ENCODE measurements at places on chromosomes 6 and 20. TPM values are rescaled to one million over a fixed set of nuclear protein-coding genes. Genes with fewer than 3 reads are reported as not detected.

Gene NKX2-4
- total RNA-seq = not detected

Gene SLC17A1
- not detected for total RNA-seq

Gene PKIB
- total RNA-seq = 6.0 TPM

Gene EMILIN3
- total RNA-seq = not detected

Gene RIPOR3
- total RNA-seq = not detected

Gene CTAGE9
- not detected for total RNA-seq

Gene BTN1A1
- total RNA-seq = not detected

Gene C20orf202
- total RNA-seq = not detected

Gene ULBP1
- not detected for total RNA-seq

Gene AMD1
- total RNA-seq = 121 TPM

Gene TBC1D7
- 19.5 TPM for total RNA-seq

Gene COL9A3
- not detected for total RNA-seq

Gene PPP1R3G
- 0.07 TPM for total RNA-seq

Gene C6orf132
- total RNA-seq = 31.9 TPM

Gene PAK5
- not detected for total RNA-seq

Gene COL12A1
- 110 TPM for total RNA-seq

Gene LST1
- total RNA-seq = not detected

Gene RRAGD
- total RNA-seq = 0.49 TPM

Gene FAM83C
- total RNA-seq = not detected

Gene ENPP3
- not detected for total RNA-seq

Gene PGC
- not detected for total RNA-seq

Gene DLL1
- 1.4 TPM for total RNA-seq

Gene MEP1A
- total RNA-seq = not detected

Gene LRRC73
- 0.37 TPM for total RNA-seq

Gene SLC17A3
- not detected for total RNA-seq

Gene FOXF2
- total RNA-seq = 8.0 TPM

Gene ZNF451
- total RNA-seq = 63.0 TPM

Gene MYLK2
- 0.32 TPM for total RNA-seq

Gene STAU1
- 109 TPM for total RNA-seq

Gene CRISP3
- not detected for total RNA-seq

Gene PROCR
- 34.6 TPM for total RNA-seq

Gene LHFPL5
- total RNA-seq = not detected

Gene GSTA1
- total RNA-seq = not detected

Gene MUCL3
- not detected for total RNA-seq

Gene SCRT2
- not detected for total RNA-seq

Gene RIN2
- total RNA-seq = 23.9 TPM

Gene NKX2-2
- total RNA-seq = not detected

Gene CNR1
- not detected for total RNA-seq

Gene OR12D3
- total RNA-seq = not detected

Gene NCOA3
- 61.4 TPM for total RNA-seq

Gene KIF6
- total RNA-seq = 1.3 TPM

Gene SLC22A3
- total RNA-seq = 0.20 TPM

Gene TMEM244
- total RNA-seq = not detected

Gene WDR27
- 65.4 TPM for total RNA-seq

Gene ADGB
- total RNA-seq = not detected

Gene LINC00237
- total RNA-seq = not detected

Gene MROH8
- total RNA-seq = 1.1 TPM

Gene AIF1
- total RNA-seq = not detected

All from MCF 10A (cell line).